Ovary (tissue), 10 donors: ENCODE measurements at places on chromosomes 4 and X. TPM values are rescaled to one million over a fixed set of nuclear protein-coding genes. Genes with fewer than 3 reads are reported as not detected.

GRCh38 chr4:114163051-114163450, 183.6 kb upstream of the ARSJ start:
- H3K36me3 ChIP-seq, result no peaks in the 10 kb centered on the region
- H3K27me3 ChIP-seq, result no peaks in the 10 kb centered on the region
- H3K4me1 ChIP-seq, result no peaks in the 10 kb centered on the region
- no peak for DNase-seq
- H3K27ac ChIP-seq, result no peak overlapping the region

GRCh38 chrX:18769812-18770573, 62.5 kb downstream of the PPEF1 start:
- H3K4me1 ChIP-seq, result no peaks in the 10 kb centered on the region
- H3K4me3 ChIP-seq, result no peak overlapping the region
- no peaks in the 10 kb centered on the region for H3K27me3 ChIP-seq
- no peak overlapping the region for H3K27ac ChIP-seq

DNA sequence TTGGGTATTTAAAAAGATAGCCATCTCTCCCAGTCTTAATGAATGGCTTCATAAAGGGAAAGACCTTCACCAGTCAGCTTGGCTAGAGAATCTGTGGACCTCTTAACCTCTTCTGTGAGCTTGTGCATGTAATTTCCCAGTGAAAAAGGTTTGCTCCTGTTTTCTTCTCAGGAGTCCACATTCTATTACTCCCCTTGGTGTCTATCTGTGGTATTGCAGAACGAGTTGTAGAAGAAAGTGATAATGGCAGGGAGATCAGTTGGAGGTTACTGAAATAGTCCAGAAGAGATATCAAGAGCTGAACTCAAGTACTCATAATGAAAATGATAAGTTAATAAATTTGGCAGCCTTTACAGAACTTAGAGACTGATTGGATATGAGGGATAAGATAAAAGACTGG, 16.5 kb upstream of the VAMP7 start:
- H3K4me3 ChIP-seq, result no peak overlapping the region
- no peak for DNase-seq
- H3K27ac ChIP-seq, result no peak overlapping the region
- no peaks in the 10 kb centered on the region for H3K27me3 ChIP-seq
- H3K4me1 ChIP-seq, result no peaks in the 10 kb centered on the region

GRCh38 chr4:155271557-155271956, 63.1 kb downstream of the NPY2R start:
- H3K27ac ChIP-seq, result no peak overlapping the region
- H3K36me3 ChIP-seq, result no peaks in the 10 kb centered on the region
- no peaks in the 10 kb centered on the region for H3K4me1 ChIP-seq
- H3K27me3 ChIP-seq, result no peaks in the 10 kb centered on the region
- DNase-seq, result no peak
- H3K4me3 ChIP-seq, result no peak overlapping the region

- no peak overlapping the region for H3K4me3 ChIP-seq
- H3K36me3 ChIP-seq, result no peaks in the 10 kb centered on the region
- H3K27ac ChIP-seq, result no peak overlapping the region
- peaks cover 5% of the 10 kb centered on the region for H3K4me1 ChIP-seq
Observed at GRCh38 chr4:159206427-159206871, 103.6 kb downstream of the RAPGEF2 start.

DNA sequence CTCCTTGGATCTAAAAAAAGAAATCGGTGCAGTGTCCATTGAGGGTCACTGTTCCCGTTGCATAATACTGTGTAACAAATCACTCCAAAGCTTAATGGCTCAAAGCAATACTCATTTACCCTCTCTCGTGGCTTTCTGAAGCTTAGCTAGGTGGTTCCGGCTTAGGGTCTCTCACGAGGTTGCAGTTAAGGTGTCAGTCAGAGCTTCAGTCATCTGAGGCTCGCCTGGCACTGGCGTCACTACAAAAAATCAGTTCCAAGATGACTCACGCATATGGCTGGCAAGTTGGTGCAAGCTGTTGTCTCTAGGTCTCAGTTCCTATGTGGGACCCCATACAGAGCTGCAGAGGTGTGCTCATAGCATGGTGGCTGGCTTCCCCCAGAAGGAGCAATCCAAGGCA, 91.0 kb downstream of the BEND2 start:
- no peaks in the 10 kb centered on the region for H3K27me3 ChIP-seq
- no peaks in the 10 kb centered on the region for H3K36me3 ChIP-seq
- no peak overlapping the region for H3K4me3 ChIP-seq

DNA sequence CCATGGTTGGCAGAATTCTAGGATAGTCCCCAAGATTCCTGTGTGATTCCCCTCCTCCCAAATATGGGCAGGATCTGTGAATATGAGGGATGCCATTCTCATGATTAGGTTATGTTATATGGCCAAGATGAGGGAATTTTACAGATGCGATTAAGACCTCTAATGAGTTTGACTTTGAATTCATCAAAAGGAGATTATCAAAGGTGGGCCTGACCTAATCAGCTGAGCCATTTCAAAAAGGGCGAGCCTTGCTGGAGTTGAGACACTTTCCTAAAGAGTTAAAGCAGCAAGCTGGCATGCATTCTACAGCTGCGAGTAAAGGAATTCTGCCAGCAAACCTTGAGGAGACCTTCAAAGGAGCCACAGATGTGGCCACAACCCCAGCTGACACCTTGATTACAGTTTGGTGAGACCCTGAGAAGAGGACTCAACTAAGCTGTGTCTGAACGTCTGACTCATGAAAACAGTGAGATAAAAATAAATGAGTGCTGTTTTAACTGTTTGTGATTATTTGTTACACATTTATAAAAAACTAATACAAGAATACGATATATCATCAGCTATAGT, 31.7 kb upstream of the TMPRSS11D start:
- H3K4me1 ChIP-seq, result no peaks in the 10 kb centered on the region
- no peak overlapping the region for H3K27ac ChIP-seq
- no peaks in the 10 kb centered on the region for H3K36me3 ChIP-seq
- DNase-seq, result no peak
- no peaks in the 10 kb centered on the region for H3K27me3 ChIP-seq
- H3K4me3 ChIP-seq, result no peak overlapping the region

- no peaks in the 10 kb centered on the region for H3K36me3 ChIP-seq
- H3K4me1 ChIP-seq, result no peaks in the 10 kb centered on the region
- no peak for DNase-seq
- H3K27me3 ChIP-seq, result no peaks in the 10 kb centered on the region
- H3K4me3 ChIP-seq, result no peak overlapping the region
- H3K27ac ChIP-seq, result no peak overlapping the region
Observed at GRCh38 chr4:153026591-153027346, 90.6 kb downstream of the FHDC1 start.

GRCh38 chr4:169098054-169098497, 88.0 kb upstream of the CBR4 start:
- no peak overlapping the region for H3K4me3 ChIP-seq
- H3K36me3 ChIP-seq, result no peaks in the 10 kb centered on the region

The ELF4 gene
- polyA plus RNA-seq, result 25.6 TPM

The PRPS1 gene
- 72.3 TPM for polyA plus RNA-seq

The CLTRN gene
- 2.9 TPM for polyA plus RNA-seq

The MAGEA2 gene
- polyA plus RNA-seq, result not detected
